Gastrocnemius medialis (tissue), 4 donors: ENCODE measurements at places on chromosomes 7 and 10. TPM values are rescaled to one million over a fixed set of nuclear protein-coding genes. Genes with fewer than 3 reads are reported as not detected.

GRCh38 chr7:127959770-127960169, 71.5 kb downstream of the LRRC4 start:
- no peak for DNase-seq

Gene NXPH1
- total RNA-seq = not detected

Gene ANKRD30A
- total RNA-seq = not detected

DNA sequence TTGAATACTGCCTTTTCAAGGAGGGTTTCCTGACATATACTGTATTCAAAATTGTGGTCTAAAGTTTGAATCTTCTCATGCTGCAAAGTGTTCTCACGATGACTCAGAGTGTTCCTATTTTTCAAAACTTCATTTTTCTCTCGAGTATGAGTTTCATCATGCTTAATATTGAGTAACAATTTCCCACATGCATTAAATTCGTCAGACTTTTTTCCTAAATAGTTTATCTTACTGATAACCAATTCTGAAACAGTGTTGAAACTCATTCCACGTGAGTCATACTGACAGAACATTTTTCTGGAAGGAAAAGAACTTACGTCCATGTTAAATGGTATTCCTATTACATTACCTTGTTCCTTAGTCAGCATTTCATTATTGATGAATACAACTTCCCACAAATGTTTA, 44.1 kb downstream of the ZNF33B start:
- DNase-seq = no peak

Gene PPP1R3C
- 45.9 TPM for total RNA-seq

Gene SPDYE1
- total RNA-seq = not detected

Gene LRRC18
- total RNA-seq = not detected

Gene EBF3
- total RNA-seq = 5.5 TPM

Gene PRF1
- total RNA-seq = 2.1 TPM

Gene MAGI2
- 0.90 TPM for total RNA-seq

Gene COL17A1
- not detected for total RNA-seq

Gene CYP3A7
- total RNA-seq = 0.26 TPM

GRCh38 chr7:155533827-155534690, 12.3 kb downstream of the CNPY1 start:
- DNase-seq = no peak

Gene FLNC
- total RNA-seq = 4,398 TPM

DNA sequence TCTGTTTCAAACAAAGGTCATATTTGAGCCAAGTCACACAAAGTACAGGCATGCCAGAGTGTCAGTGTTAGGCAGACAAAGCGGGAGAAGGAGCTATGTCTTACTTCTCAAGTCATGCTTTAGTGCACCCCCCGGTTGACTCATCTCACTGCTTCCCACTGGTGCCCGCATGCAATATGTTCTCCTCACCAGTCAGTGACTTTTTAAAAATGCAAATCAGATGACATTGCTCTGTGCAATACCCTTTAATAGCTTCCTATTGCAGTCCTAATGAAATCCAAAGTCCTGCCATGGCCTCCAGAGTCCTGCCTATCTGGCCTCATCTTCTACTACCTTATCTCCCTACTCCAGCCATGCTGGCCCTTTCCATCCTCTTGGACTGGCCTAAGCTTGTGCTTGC, 429.1 kb downstream of the ACTR3B start:
- DNase-seq = no peak

Gene ABCB4
- total RNA-seq = 0.68 TPM

GRCh38 chr10:49678827-49679479, 498 bp upstream of the C10orf53 start:
- no peak for DNase-seq

Gene PNLIPRP2
- total RNA-seq = not detected

Gene NUDT13
- total RNA-seq = 2.0 TPM

DNA sequence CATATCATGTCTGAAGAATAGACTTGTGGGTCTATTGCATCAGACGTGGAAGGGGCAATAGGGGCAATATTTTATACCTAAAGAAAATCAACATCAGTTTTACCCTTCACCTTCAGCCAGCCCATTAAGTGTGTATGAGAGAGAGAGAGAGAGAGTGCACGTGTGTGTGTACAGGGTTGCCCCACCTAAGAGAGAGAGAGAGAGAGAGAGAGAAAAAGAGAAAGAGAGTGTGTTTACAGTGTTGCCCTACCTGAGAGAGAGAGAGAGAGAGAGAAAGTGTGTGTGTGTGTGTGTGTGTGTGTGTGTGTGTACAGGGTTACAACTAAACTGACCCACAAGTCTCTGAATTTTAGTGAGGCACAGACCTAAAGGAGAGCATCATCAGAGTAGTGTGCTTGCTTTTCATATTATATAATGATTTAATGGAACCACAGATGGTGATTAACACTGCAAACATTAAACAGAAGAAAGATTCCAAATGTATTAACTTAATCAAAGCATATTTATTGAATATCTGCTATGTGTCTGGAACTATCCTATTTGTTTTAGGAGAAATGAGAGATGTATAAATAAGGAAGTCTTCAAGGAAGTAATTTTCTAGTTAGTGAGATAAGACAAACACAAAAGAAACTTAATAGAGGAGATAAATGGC, 66.8 kb downstream of the CD36 start:
- DNase-seq = no peak

GRCh38 chr7:111393011-111393754, 169.1 kb downstream of the IMMP2L start:
- DNase-seq = no peak

DNA sequence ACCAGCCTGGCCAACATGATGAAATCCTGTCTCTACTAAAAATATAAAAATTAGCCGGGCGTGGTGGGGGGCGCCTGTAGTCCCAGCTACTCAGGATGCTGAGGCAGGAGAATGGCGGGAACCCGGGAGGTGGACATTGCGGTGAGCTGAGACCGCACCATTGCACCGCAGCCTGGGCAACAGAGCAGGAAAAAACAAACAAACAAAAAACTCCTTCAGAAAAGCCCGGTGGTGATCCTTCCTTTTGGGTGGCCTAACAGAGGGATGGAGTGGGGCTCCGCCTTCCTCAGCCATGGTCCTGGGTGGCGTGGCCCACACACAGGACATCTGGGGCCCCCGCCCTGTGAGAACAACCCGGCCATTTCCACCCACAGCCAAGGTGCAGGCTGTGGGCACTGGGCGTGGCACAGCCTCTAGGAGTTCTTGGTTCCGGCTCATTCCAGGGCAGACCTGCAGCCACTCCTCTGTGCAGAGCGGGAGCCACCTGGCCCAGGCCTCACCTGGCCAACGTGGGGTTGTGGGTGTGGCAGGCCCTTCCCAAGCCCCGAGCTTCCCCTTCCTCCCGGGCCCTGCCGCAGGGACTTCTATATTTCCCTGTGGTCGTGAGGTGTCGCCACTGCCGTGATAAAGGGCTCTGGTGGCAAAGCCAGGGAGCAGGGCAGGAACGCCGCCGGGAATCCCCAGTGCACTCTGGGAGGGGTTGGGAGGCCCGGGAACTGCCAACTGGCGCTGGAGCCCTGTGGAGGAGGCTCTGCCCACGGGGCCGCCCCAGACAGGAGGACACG, 37.6 kb downstream of the GET4 start:
- no peak for DNase-seq

DNA sequence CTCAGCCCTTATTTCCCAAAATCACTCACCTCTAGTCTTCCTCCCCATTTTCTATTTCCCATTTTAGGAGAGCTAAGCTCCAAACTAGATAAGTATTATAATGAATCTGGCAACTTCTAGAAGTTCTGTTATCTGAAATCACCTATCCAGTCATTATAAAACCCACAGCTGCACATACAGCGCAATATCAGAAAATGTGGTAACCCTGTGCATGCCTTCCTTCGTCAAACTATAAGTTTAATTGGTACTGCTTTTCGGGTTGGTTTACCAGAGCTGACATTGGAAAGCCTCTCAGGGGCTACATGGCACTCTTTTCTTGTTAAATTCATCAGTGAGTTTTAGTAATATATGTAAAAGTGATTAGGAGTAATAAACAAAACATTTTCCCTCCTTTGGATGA, 1.6 kb downstream of the LAMB4 start:
- no peak for DNase-seq

Gene DMBT1
- total RNA-seq = not detected

Gene HOXA7
- 5.3 TPM for total RNA-seq

- no peak for DNase-seq
Observed at GRCh38 chr7:104973909-104974415, 40.0 kb upstream of the KMT2E start.

- no peak for DNase-seq
Observed at GRCh38 chr10:94239696-94240095, 123.0 kb downstream of the NOC3L start.

GRCh38 chr10:104014176-104014575, 47.2 kb downstream of the SLK start:
- no peak for DNase-seq

DNA sequence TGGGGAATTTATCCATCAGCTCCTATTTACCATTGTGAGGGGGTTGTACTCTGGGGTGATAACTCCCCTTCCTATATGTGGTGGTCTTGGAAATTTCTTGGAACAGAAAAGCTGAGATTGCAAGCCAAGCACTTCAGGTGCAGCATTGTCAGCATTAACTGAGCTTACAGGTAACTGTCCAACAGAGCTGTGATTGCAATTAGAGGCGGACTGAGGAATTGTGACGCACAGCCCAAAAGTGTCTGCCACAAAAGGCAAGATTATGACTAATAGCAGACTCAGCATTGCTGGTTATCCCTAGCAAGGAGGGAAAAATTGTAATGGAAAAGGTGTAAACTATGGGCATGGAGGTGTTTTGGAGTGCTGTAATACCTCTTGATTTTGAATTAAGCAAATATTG, 126.1 kb upstream of the AGR3 start:
- no peak for DNase-seq
